Brain pericyte (primary cell): ENCODE measurements at places on chromosomes 6 and 20.

DNA sequence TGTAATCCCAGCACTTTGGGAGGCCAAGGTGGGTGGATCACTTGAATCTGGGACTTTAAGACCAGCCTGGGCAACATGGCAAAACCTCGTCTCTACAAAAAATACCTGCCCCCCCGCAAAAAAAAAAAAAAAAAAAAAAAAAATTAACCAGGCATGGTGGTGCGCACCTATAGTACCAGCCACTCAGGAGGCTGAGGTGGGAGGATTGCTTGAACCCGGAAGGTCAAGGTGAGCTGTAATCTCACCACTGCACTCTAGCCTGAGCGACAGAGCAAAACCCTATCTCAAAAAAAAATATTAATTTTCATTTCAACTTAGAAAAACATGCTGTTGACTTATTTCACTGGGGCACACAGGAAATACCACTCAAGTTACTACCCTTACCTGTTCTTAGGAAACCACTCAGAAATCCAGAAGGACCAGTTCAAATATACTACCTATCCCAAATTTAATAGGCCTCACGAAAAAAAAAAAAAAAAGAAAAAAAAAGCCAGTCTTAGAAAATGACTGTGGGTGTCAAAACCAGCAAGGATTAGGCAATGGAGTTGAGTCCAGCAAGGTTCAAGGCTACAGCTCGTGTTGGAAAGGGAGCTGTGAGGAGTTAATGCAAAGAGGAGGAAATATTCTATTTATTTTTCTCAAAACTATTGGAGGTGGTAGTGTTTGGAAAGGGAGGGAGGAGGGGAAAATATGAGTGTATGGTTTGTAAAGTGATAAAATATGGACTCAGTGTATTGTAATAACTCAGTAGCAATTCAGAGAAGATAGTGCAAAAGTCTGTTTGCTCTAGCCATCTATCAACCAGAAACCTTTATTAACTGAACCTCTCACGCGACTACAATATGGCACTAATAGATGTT is 33.9 kb upstream of the PIM1 start:
- no peak for DNase-seq

DNA sequence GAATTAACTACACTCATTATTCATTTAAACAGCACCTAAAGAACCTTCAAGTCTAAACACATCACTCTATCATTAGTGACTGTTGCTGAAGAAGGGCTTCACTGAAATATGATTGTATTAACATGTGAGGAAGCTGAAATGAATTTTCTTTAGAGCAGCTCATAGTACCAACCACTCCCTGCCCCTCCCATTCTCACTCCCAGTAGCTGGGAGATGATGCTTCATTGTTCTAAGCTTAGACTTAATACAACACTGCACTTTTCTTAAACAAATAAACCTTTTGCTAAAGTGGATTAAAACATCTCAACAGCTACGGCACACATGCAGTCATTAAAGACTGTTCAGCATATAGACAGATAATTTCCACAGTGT is 63.1 kb downstream of the ATXN1 start:
- no peak for DNase-seq

GRCh38 chr20:18380908-18381529 is 85.8 kb downstream of the DZANK1 start:
- DNase-seq, result no peak

DNA sequence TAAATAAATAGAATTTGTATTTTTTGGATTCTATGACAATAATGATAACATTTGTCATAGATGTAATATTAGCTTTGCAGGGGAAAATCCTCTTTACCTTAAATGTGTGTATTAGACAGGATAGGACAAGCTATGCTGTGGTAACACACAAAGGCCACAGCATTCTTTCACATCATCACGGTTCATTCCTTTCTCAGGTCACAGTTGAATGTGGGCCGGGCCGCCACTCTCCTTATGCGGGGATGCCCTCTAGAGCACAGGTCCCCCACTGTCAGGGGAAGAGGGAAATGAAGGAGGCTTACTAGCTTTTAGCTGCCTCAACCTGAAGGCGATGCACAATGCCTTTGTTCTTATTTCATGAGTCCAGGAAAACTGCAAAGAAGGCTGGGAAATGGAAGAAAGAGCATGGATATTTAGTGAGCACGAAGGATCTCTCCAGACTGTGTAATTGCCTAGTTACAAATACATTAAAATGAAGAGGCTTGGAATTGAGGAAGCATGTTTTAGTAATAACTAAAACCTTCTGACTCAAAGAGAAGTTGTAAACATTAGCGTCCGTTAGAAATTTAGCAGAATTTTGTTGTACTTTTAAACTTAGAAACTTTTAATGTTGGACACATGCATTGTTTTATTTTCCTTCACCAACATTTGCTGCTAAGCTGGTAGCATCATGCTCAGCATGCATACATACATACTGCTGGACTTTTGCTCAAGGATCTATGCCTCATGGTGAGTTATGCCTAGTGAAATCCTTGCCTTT is 248.9 kb upstream of the FOXQ1 start:
- no peak for DNase-seq

GRCh38 chr20:31843288-31843687 is 2.1 kb downstream of the FOXS1 start:
- no peak for DNase-seq

GRCh38 chr6:94350833-94351232 is 931.5 kb upstream of the EPHA7 start:
- DNase-seq, result no peak

GRCh38 chr20:62463651-62464424 is 12.0 kb downstream of the GATA5 start:
- no peak for DNase-seq

GRCh38 chr6:17347012-17347411 is 46.4 kb upstream of the CAP2 start:
- no peak for DNase-seq

GRCh38 chr20:33400812-33401183 is 521 bp downstream of the CDK5RAP1 start:
- DNase-seq, result no peak

DNA sequence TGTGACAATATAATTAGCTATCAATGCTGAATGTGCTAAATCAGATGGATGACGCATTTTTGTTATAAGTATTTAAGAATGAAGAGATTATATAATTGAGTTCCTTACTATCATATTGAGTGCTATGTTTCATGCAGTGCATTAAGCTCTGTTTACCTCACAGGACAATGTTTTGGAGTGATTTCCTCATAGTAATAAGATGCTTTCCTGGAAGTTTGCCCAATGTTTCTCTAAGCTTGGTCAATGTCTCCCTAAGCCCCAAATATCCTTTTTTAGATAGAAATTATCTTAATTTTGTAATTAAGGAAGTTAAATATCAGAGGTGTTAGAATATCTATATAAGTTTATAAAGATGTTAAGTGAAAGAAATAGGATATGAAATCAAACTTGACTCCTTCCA is 489.6 kb downstream of the MMUT start:
- no peak for DNase-seq

DNA sequence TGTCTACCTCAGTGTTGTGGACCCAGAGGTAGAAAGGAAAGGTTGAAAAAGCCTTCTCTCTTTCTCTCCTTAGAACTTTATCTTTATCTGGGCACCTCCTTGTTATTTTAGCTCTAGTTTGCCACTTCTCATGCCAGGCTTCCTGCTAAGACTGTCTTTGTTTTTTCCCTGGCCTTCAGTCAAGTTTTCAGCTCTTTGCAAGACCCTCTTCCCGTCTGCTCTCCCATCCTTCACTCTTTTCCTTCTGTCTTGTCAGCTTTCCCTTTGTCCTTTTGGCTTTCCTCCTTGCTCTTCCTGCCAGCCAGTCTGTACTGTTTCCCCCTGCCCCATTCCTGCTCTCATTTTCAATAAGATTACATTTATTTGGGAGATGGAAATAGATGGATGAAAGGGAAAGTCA is 86.8 kb upstream of the CCN6 start:
- no peak for DNase-seq

- DNase-seq, result no peak
Measured at GRCh38 chr6:122422614-122423267, 23.3 kb downstream of the HSF2 start.

DNA sequence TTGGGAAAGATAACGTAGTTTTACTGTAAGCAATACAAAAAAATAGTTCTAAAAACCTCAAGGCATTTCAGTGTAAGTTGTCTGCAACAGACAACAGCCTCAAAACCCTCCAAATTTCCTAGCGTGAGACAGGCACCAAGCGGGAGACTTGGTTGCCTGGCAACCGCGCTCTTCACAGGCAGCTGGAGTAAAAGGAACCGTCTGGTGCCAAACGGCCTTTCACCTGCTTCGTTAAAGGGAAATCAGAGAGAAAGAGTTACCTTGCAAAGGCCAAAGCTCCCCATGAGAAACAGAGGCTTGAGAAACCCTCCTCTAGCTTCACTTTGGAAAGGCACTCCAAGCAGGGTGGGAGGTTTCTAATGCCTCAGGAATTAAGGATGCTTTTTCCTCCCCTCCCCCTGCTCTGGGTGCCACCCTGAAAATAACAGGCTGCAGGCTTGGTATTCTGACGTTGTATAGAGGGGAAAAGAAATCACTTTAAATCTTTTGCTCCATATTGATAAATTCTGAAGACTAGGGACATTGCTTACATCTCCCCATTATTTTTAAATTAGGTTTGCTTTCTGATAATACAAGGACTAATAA is 129.7 kb upstream of the UFL1 start:
- DNase-seq, result no peak

DNA sequence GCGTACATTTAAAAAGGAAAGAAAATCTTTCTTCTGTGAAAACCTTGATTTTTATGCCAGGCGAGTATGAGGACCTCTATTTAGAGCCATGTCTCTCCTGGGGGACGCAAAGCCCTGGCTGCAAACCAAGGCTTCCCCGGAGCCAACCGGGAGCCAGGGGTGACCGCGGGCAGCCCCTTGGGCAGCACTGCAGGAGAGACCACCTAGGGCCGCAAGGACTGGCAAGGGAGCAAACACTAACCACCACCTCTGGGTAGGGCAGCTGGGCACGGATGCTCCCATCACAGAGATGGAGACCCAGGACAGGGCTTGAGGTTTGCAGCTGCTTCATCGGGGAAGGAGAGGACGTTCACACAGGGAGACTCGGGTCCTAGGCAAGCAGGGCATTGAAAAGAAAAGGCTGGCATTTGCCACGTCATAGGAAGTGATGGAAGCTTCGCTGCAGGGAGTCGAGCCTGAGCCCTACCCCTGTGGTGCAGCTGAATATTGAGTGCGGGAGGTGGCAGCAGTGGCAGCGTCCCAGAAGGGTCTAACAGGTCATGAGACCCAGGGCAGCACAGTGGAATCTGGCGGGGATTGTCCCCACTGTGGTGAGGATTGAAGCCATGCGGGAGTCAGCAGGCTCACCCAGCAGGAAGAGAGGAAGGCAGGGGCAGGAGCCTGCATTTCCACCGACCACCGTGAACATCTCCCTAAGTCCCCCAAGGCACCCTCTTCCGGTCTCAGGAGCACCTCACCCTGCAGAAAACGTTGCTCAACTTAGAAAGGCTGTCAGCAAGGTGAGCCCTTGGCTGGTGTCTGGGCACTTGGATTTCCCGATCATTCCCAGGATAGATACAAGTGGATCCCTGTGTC is 156.2 kb upstream of the CST7 start:
- DNase-seq, result no peak

DNA sequence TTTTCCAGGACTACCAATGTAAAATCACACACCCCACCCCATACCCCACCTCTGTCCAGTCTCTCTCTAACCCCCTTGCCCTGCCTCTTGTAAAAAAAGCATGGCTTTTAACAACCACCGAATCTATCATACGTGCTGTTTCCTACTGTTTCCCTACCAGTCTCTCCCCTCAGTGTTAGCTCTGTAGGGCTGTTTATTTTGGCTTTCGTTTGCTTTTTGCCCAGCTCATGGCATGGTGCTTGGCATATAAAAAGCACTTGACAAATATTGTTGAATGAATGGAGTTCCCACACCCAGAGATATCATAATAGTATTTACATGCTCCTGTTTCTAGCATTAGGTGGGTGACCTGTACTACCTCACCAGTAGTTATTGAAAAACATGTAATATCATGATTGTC is 148.2 kb downstream of the OPRM1 start:
- no peak for DNase-seq

DNA sequence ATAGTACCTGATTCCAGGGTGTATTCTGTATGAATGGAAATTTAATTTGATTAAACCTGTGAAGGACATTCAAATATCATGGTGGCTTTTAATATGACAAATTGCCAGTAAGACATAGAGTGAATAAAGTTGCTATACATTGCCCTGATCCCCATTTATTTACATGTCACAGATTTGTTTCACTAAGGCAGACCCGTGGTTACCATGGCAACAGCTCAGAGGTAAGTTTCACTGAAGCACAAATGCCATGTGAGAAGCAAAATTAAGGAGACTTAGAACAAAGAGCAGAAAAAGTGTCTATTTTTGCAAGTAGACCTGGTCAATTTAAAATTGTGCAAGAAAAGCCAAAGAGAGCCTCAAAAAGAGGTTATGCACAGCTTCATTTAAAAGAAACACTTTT is 63.7 kb downstream of the PXDC1 start:
- no peak for DNase-seq

- DNase-seq, result no peak
Measured at GRCh38 chr6:36280983-36281382, 11.1 kb downstream of the PNPLA1 start.

DNA sequence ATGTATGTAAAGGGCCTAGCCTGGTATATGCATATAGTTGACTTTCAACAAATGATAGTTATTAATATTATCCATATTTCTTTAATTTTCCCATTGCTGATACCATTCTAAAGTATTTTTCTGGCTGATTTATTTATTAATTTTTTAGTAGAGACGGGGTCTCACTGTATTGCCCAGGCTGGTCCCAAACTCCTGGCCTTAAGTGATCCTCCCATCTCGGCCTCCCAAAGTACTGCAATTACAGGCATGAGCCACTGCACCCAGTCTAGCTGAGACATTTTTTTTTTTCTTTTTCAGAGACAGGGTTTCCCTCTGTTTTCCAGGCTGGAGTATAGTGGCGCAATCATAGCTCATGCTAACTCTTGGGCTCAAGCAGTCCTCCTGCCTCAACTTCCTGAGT is 29.8 kb upstream of the MROH8 start:
- no peak for DNase-seq

- no peak for DNase-seq
Measured at GRCh38 chr6:125857846-125858245, 67.1 kb downstream of the NCOA7 start.

DNA sequence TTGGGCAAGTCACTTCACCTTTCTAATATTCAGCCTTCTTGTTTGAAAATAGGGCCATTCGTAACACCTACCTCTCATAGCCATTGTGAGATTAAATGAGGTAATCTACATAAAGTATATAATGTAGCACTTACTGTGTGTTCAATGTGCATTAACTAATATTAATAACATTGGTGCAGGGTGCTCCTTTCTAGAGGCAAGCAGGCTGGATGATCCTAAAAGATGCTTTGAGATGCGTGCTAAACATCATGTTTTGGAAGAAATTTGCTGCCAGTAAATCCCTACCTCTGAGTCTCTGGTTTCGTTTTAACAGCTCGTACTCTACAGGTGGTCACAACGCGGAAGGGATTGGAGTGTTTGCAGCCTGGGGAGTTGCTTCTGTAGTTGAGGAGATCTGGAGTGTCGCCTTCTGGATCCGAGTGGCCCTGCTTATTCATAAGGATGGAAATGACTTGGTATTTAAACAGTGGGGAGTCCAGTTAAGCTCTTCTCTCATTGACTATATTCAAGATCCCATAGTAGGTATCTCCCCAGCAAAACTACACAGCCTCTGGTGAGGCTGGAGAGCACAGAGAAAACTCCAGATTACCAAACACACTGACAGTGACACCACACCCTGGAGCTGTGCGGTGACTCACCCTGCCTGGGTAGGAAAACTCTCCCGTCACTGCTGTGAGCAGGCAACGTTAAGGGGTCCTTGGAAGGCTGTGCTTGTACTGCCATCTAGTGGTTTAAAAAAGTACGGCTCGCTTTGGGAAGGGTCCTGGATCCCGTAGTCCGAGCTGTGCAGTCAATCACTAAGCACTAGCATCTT is 107.9 kb downstream of the MAP3K7 start:
- peak; percentile 73 for DNase-seq

GRCh38 chr6:165129086-165129485 is 180.3 kb downstream of the C6orf118 start:
- no peak for DNase-seq
